Glutamatergic neuron (in vitro differentiated cells): ENCODE measurements at places on chromosomes 11 and 22. TPM values are rescaled to one million over a fixed set of nuclear protein-coding genes. Genes with fewer than 3 reads are reported as not detected.

GRCh38 chr22:21937041-21937820 is 15.4 kb downstream of the PPM1F start:
- H3K4me3 ChIP-seq, result peak overlapping the region; percentile 78
- DNase-seq, result peak; percentile 35

- H3K4me1 ChIP-seq, result peaks cover 1% of the 10 kb centered on the region
- no peaks in the 10 kb centered on the region for H3K27me3 ChIP-seq
- peaks cover 10% of the 10 kb centered on the region for H3K36me3 ChIP-seq
- no peak overlapping the region for H3K4me3 ChIP-seq
- DNase-seq, result no peak
These were observed 35.2 kb upstream of the SCUBE2 start for GRCh38 chr11:9126636-9127035.

- peaks cover under 1% of the 10 kb centered on the region for H3K4me1 ChIP-seq
- H3K27ac ChIP-seq, result no peak overlapping the region
- peaks cover 3% of the 10 kb centered on the region for H3K27me3 ChIP-seq
These were observed 11.7 kb upstream of the KAT5 start for GRCh38 chr11:65700399-65700798.

DNA sequence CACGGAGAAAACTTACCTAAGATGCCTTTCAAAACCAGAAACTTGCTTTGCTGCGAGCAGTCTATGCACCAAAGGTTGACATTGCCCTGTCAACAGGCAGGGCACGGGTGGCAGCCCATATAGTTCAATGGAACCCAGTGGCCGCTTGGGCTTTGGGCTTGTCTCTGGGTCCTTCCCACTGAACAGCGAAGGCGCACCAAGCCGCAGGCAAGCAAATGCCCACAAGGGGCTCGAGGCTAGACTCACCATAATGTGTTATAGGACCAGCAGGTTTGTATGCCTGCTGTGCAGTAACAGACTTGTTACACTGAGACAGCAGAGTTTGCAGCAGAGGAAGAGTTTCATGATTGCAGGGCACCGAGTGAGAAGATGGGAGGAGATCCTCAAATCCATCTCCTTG is 20.3 kb downstream of the CLDN5 start:
- H3K27me3 ChIP-seq, result peaks cover 7% of the 10 kb centered on the region
- DNase-seq, result peak; percentile 44
- no peak overlapping the region for H3K27ac ChIP-seq
- H3K4me3 ChIP-seq, result no peak overlapping the region
- H3K4me1 ChIP-seq, result peaks cover 8% of the 10 kb centered on the region
- H3K36me3 ChIP-seq, result no peaks in the 10 kb centered on the region

DNA sequence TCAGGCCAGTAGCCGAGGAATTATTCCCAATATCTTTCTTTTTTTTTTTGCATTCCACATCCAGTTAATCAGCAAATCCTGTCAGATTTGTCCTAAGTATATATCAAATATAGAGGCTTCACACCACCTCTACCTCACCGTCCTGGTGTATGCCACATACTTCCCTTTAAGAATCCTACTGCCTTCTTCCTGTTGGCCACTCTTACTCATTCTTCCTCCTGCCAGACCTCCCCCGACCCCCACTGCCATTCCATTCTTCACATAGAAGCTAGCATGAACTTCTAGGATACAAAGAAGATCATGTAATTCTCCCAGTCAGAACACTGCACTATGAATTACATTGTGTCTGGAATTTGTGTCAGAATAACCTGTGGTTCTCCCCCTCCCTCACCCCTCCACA is 89.5 kb downstream of the TRIM44 start:
- no peak overlapping the region for H3K27ac ChIP-seq
- DNase-seq, result no peak
- H3K27me3 ChIP-seq, result peaks cover 5% of the 10 kb centered on the region
- H3K4me3 ChIP-seq, result no peak overlapping the region
- peaks cover 5% of the 10 kb centered on the region for H3K4me1 ChIP-seq

DNA sequence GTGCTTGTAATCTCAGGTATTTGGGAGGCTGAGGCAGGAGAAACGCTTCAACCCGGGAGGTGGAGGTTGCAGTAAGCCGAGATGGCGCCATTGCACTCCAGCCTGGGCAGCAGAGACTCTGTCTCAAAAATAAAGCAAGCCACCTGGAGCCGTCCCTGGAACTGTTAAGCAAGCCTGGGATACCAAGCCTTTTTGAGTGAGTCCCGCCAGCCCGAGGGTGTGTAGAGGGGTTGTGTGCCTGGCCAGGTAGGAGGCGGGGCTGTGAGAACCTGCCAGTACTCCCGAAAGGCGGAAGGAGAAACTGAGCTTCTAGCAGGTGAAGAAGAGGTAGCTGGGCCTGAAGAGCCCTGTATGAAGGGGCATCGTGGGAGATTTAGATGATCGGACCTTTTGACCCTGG is 52.4 kb downstream of the TRIOBP start:
- H3K36me3 ChIP-seq, result no peaks in the 10 kb centered on the region
- no peak overlapping the region for H3K4me3 ChIP-seq
- H3K27ac ChIP-seq, result no peak overlapping the region
- H3K4me1 ChIP-seq, result no peaks in the 10 kb centered on the region

DNA sequence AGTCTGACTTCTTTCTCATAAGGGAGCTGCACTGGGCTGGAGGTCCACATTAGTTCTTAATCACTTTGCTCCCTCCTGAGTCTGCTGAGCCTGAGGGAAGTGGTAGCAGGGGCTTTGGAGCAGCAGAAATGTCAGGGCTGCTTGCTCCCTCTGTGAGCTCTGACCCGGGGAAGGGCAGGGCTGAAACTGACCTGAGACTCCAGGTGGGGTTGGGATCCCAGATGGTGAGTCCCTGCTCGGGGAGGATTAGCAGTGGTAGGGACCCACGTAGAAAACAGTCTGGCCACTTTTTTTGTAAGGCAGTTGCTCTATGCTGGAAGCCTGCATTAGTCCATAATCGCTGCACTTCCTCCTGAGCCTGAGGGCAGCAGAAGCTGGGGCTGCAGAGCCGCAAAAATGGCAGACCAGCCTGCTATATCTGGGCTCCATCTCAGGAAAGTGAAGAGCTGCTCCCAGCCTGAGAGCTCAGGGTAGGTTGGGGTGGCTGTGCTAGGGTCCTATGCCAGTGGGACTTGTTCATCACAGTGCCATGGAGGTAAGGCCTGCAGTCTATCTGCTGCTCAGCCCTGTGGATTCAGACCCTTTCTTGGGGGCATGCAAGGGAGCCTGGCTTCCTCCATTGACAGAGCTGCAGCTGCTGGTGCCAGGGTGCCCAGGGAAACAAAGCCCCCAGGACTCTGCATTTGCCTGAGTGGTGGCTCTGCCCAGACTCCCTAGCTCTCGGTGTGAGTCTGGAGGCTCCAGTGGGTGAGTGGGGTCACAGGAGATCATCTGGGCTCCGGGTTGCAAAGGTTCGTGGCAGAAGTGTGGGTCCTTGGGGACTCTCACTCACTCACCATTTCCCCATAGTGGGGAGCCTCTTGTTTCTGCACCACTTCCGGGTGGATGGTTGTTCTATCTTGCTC is 854.3 kb downstream of the LUZP2 start:
- H3K36me3 ChIP-seq, result no peaks in the 10 kb centered on the region
- H3K27me3 ChIP-seq, result peaks cover 3% of the 10 kb centered on the region
- DNase-seq, result no peak
- peaks cover 7% of the 10 kb centered on the region for H3K4me1 ChIP-seq

- H3K27ac ChIP-seq, result no peak overlapping the region
- H3K27me3 ChIP-seq, result peaks cover 4% of the 10 kb centered on the region
- H3K36me3 ChIP-seq, result no peaks in the 10 kb centered on the region
- DNase-seq, result no peak
These were observed 71.1 kb upstream of the WNT7B start for GRCh38 chr22:46047841-46048595.

The OR52H1 gene
- not detected for total RNA-seq

The CCDC116 gene
- 0.71 TPM for total RNA-seq

The ISX gene
- total RNA-seq, result not detected

The CARS1 gene
- total RNA-seq, result 151 TPM

The PPP2R5B gene
- 148 TPM for total RNA-seq
